ENCODE measurements at places on chromosomes 11 and 22. TPM values are rescaled to one million over a fixed set of nuclear protein-coding genes. Genes with fewer than 3 reads are reported as not detected.

GRCh38 chr11:86781546-86781945 lies 18.8 kb upstream of the PRSS23 start:
- no peak overlapping the region for H3K4me3 ChIP-seq
- DNase-seq, result no peak
- no peak overlapping the region for H3K27ac ChIP-seq
- H3K4me1 ChIP-seq, result no peaks in the 10 kb centered on the region

Gene OR8D1
- total RNA-seq, result not detected

Gene CHRDL2
- 0.59 TPM for total RNA-seq

DNA sequence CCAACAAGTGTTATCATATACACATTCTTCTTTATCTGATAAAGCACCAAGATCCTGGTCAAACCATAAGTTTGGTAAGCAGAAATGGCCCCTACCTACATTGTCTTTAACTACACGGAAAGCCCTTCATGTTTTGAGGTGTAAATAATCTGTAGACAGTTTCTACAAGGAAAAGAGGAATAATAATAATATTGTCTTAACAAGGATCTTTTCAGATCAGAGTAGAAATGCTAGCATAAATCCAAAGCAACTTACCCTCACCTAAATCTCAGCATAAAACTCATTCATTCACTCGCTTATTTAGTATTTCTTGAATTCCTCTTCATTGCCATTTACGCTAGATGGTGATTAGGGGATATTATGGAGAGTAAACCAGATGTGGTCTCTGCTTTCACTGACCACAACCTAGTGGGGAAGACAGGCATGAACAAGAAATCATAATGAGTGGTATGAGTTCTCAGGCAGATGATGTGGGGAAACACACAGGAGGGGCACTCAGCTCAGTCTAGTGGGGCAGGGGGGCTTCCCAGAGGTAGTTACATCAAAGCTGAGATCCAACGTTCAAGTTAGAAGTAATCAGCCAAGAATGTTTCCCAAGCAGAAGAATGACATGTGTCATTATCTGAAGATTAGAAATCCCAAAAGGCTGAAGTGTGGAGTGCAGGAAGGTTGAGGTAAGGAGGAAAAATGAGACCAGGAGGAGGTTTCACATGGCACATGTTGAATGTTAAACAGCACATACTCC lies 65.4 kb upstream of the ZC3H12C start:
- no peak for DNase-seq
- no peaks in the 10 kb centered on the region for H3K36me3 ChIP-seq
- H3K27me3 ChIP-seq, result no peaks in the 10 kb centered on the region
- no peak overlapping the region for H3K4me3 ChIP-seq
- no peak overlapping the region for H3K27ac ChIP-seq

- no peak overlapping the region for H3K4me3 ChIP-seq
- H3K27me3 ChIP-seq, result no peaks in the 10 kb centered on the region
- no peaks in the 10 kb centered on the region for H3K4me1 ChIP-seq
- DNase-seq, result no peak
- H3K27ac ChIP-seq, result no peak overlapping the region
Observed at GRCh38 chr11:130774703-130775102, 141.6 kb downstream of the SNX19 start.

Gene SMDT1
- 52.6 TPM for total RNA-seq

GRCh38 chr22:50208939-50209892 lies 8.4 kb downstream of the SELENOO start:
- no peaks in the 10 kb centered on the region for H3K27me3 ChIP-seq
- H3K36me3 ChIP-seq, result no peaks in the 10 kb centered on the region
- H3K4me1 ChIP-seq, result no peaks in the 10 kb centered on the region

- no peaks in the 10 kb centered on the region for H3K36me3 ChIP-seq
- no peak overlapping the region for H3K27ac ChIP-seq
- H3K27me3 ChIP-seq, result no peaks in the 10 kb centered on the region
- no peak overlapping the region for H3K4me3 ChIP-seq
- no peaks in the 10 kb centered on the region for H3K4me1 ChIP-seq
- DNase-seq, result no peak
Observed at GRCh38 chr11:96554236-96554820, 164.5 kb downstream of the JRKL start.

Gene OR51B4
- 0.35 TPM for total RNA-seq

All from uterus (tissue), 4 donors.